ENCODE measurements at places on chromosomes 13 and 19.

DNA sequence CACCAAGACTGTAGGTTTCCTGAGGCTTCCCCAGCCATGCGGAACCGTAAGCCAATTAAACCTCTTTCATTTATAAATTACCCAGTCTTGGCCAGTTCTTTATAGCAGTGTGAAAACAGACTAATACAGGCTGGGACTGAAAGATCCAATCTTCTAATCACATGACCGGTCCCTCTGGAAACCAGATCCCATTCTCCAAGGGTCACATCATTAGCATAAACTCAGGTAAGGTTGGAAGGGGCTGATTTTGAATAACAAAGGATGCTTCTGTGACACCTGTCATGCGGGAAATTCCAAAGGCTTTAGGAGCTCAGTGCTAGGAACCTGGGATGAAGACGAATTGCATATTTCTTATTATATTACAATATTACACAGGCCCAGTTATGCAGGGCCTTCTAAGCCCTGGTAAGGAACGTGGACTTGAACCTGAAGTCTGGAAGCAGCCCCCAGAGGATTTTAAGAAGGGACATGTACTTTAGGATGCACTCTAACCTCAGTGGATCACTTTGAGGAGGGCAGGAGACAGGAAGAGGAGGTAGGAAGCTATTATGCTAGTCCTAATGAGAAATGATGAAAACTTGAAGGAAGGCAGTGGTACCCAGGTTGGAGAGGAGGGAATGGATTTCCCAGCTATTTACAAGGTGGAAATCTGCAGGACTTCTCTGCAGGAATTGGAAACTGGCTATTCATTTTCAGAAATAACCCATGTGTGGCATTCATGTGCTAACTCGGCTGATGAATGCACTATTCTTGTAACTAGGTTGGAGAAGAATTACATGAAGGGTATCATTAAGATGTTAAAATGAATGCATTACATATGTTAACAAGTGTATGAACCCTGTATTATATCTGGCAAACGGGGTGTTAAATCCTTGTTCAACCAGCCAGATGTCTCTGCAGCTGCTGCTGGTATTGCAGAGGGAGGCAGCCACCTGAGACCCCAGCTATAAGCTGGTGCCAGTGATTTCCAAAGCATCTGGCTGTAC, 19.3 kb downstream of the TNFSF11 start:
- no peak for DNase-seq

DNA sequence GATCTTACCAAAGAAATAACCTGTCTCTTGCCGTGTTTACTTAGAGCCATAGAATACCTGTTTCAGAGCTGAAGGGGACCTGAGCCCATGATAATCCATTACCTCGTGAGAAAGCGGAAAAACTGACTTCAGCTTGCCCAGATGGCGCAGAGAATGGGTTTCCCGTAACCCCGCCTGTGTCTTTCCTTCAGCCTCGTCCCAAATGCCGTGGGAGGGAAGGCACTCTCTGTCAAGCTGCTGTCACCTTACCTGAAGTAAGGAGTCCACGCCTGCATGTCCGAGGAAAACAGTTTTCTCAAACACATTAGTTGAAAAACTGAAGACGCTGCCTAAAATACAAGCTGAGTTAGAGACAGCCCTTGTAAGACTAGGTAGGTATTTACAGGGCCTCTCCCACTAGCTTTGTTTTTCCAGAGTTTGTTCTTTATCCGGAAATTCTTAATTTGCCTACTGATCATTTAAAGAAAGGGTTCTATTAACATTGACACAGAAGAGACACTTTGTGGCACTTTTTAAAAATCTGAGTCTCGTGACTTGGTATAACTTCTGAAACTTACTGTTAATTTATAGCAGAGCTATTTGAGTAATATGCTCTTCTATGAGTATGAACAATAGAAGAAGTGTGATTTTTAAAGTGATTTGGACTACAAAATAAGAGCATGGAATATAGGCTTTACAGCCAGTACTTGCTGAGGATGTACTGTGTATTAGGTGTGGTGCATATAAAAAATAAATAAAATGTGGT, 1.3 kb upstream of the INTS6 start:
- no peak for DNase-seq

GRCh38 chr13:47175172-47175866, 278.5 kb upstream of the HTR2A start:
- no peak for DNase-seq

GRCh38 chr13:82729401-82729800, 1152.9 kb downstream of the SLITRK1 start:
- no peak for DNase-seq

GRCh38 chr19:50793558-50794065, 3.4 kb downstream of the ACP4 start:
- no peak for DNase-seq

- DNase-seq = no peak
Measured at GRCh38 chr13:109090796-109091195, 461.4 kb downstream of the MYO16 start.

DNA sequence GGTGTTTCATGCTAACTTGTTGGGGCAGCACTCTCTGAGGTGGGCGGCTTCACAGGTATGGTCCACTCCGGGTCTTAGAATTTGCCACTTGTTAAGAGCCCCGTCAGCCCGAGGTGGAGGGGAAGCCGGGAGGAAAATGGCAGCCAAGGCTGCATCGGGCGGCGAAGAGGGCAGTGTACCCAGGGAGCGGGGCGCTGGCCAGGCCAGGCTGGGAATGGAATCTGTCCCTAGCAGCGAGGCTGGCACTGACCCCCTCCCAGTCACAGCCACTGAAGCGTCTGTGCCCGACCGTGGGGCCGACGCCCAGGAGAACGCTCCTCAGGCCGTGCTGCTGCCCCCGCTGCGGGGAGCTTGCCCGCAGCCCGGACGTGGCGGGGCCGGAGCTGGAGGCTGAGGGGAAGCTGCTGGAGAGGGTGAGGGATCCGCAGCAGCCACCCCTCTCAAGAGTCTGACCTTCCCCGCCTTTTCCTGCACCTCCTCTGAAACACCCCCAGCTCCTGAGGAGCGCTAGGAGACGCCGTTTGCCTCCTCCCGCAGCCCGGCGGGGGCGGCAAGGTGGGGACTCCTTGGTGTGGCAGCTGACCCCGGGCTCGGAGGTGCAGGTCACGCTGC, 313.8 kb upstream of the SPRY2 start:
- no peak for DNase-seq

DNA sequence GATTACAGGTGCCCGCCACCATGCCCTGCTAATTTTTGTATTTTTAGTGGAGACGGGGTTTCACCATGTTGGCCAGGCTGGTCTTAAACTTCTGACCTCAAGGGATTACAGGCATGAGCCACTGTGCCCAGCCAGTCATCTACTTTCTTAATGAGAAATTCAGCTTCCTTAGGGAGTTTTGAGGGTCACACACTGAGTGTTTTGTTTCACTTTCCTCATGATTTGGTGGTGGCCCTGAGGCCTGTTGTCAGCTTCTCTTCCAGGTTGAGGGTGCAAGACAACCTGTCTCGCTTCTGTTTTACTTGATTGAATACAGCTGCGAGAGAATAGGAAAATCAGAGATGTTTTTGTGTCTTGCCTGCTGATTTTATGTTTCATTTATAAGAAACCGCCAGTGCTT, 9.9 kb downstream of the FRY start:
- DNase-seq = no peak

- no peak for DNase-seq
Measured at GRCh38 chr13:106623799-106624460, 56.0 kb upstream of the ARGLU1 start.

DNA sequence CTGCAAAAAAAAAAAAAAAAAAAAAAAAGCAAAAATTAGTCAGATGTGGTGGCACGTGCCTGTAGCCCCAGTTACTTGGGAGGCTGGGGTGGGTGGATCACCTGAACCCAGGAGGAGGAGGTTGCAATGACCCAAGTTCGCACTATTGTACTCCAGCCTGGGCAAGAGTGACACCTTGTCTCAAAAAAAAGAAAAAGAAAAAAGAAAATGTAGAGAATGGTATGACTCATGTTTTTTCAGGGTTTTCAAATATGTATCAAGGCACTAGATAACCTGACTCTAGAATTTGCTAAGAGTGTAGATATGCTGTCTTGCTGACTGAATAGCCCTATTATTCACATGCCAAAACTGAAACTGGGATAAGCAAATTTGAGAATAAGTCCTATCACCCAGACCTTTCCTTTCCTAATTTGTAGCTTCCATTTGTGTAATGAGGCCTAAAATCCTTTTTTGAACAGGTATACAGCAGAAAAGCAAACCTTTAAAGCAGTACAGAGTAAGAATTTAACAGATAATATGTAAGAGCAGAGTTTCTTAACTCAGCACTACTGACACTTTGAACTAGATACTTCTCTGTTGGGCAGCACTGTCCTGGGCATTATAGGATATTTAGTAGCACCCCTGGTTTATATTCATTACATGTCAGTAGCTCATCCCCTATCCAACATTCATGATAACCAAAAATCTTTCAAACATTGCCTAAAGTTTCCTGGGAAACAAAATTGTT, 108.6 kb downstream of the ELF1 start:
- DNase-seq = no peak

DNA sequence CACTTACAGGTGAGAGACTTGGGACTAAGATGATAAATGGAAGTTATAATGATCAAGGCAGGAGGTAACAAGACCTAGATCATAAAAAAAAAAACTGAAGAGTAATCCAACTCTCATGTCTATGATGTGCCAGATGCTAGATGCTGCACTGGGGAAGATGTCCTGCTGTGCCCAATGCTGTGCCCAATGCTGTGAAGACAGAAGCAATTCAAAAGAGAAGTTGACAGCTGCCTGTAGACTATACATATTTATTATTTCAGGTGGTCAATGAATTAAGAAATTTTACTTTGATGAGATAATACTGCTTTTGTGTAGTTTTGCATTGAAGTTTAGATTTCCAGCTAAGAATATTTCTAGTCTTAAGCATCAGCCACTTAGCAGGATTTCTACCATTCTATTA, 21.5 kb downstream of the VWA8 start:
- DNase-seq = no peak

- no peak for DNase-seq
Measured at GRCh38 chr19:17296273-17296672, 7.0 kb downstream of the ABHD8 start.

GRCh38 chr13:89270736-89271135, 1599.6 kb downstream of the SLITRK5 start:
- no peak for DNase-seq

Measured in central memory CD8-positive, alpha-beta T cell (primary cell).